EL (cell line): ENCODE measurements at places on chromosomes 4 and X.

- DNase-seq = no peak
Observed at GRCh38 chr4:102696758-102697157, 64.0 kb downstream of the MANBA start.

GRCh38 chrX:94045724-94046123 lies 371.7 kb downstream of the FAM133A start:
- no peak for DNase-seq

DNA sequence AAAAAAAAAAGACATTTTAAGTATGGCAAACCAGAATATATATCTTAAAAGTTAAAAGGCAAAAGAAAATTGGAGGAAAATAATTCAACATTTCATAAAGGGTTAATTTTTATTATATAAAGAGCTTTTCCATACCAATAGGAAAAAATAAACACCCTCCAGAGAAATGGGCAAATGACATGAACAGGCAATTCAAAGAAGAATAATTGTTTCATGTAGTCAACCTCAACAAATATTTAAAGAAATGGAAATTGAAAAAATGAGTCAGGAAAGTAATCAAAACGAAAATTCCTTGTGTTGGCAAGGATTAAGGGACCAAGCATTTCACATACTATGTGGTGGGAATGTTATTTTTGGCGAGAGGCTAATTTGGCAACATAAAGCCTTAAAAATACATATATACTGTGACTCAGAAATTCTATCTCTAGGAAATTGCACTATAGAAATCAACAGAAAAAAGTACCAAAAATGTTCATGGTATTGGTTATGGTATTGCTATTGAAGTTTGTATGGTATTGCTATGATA lies 87.6 kb downstream of the HAUS3 start:
- no peak for DNase-seq

- no peak for DNase-seq
Observed at GRCh38 chr4:101141855-101142254, 205.5 kb downstream of the PPP3CA start.

DNA sequence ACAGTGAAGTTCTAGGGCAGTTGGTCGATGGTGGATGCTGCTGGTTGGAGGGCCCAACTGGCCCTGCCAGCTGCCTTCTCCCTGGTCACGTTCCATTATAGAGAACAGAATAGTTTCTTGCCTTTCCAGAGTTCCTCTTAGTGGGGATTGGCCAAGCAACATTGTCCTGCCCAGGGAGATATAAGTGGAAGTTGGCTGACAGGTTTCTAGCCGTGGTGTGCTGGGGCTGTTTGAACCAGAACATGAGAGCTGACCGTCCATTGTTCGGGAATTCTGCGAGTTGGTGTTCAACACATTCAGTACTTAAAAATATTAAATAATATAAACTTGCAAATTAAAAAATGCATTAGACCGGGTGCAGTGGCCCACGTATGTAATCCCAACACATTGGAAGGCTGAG lies 3.5 kb upstream of the AFAP1 start:
- no peak for DNase-seq

GRCh38 chr4:25310066-25310802 lies 2.3 kb upstream of the ZCCHC4 start:
- no peak for DNase-seq

- DNase-seq = no peak
Observed at GRCh38 chr4:38730493-38730829, 52.3 kb downstream of the TLR10 start.

DNA sequence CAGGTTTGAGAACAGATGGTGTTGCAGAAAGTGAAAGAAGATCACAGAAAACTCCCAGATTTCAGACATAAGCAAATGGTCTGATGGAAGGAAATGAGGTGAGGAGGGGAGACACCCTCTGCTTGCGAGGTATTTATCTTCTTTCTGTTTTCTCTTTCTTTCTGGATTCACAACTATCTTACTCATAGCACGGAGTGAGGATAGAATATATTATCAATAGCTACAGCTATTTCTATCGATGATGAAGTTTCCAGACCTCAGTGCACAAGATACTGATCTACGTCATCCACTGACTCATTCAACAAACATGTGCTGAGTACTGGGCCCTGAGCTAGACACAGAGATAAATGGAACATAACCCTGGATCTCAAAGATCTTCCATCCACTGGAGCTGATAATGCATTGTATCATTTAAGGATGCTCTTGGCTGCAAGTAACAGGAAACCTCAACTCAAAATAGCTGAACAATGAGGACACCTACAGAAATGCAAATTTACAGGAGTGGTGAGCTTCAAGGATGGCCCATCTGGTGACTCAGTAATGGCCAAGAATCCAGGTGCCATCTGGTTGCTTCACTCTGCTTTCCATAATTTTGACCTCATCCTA lies 21.2 kb downstream of the SLC2A9 start:
- DNase-seq = peak; percentile 59
